ENCODE measurements at places on chromosomes 5 and 9.

GRCh38 chr5:98698359-98698758 is 75.1 kb upstream of the RGMB start:
- DNase-seq, result no peak

GRCh38 chr5:74231697-74232096 is 408.8 kb downstream of the ENC1 start:
- DNase-seq, result no peak

DNA sequence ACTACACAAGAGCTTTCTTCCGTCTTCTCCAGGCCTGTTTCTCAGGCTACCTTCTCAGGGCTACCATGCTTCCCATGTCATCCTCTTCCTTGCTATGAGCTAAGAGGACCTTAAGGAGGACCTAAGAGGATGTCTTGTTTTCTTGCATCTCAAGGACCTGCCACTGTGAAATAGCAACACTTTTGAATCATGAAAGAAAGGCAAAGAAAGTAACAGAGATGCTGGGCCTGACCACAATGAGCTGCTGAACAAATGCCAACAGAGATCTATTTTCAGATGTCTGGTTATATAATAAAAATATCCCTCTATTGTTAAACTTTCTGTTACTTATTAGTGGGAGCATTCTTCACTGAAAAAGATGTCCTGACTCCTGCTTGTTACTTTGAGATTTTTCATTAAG is 36.7 kb upstream of the ANXA1 start:
- DNase-seq, result no peak

DNA sequence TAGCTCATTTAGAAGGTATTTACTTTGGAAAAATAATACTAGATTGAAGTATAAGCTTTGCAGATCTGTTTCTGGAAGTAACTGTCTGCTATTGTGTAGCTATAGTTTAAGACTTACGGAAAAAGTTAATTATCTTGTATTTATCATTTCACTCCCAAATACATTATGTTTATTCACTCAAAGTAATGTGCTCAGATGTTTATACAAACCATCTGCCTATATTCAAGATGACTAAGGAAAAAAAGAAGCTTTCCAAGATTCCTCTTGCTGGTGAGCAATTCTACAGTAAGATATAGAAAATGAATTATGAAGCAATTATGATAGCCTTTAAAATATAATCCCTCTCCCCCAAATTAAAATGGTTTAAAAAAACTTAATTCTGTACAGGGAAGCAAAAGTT is 137.9 kb downstream of the KIAA0825 start:
- DNase-seq, result no peak

GRCh38 chr5:142053426-142054151 is 40.8 kb upstream of the GNPDA1 start:
- peak; percentile 44 for DNase-seq

DNA sequence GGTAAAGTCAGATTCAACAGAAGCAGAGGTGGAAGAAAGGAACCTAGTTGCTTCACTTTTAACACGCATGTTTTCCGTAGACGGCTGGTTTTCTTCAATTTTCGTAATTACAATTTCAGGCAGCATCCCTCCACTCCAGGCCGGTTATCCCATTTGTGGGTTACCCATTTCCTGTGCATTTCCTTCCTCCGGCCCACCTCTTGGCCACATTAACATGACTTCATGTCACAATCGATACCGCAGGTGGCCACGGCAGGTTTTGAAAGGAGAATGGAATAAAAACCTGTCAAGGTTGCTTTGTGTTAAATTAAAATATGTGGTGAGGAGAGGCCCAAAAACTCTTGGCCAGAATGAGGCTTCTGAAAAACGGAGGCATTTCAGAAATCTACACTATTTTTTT is 130.2 kb downstream of the PCSK5 start:
- no peak for DNase-seq

DNA sequence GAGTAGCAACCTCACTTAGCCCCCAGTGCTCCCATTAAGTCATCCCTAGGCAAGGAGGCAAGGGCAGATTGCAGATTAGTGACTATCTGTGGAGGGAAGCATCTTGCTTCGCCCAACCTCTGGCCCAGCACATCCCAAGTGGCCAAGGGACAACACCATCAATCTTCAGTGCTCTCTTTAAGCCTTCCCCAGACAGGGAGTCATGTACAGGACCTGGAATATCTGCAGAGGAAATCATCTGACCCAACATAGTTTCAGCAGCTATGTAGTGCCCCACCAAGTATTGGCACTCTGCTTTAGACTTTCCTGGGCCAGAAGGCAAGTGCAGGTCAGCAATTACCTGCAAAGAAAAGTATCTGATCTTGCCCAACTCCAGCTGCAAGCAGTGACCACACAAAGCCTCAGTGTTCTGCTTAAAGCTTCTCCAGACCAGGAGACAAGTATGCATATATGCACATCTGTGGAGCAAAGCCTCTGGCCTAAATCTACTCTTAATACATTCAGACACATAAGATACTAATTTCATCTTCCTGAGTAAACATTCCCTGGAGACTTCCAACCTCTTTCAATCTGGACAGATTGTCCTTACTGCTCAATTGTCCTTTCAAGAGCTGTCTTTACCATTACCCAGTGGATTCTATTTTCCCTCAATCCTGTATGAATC is 224.8 kb upstream of the VLDLR start:
- DNase-seq, result no peak

GRCh38 chr5:68189171-68189570 is 26.4 kb upstream of the PIK3R1 start:
- DNase-seq, result no peak

DNA sequence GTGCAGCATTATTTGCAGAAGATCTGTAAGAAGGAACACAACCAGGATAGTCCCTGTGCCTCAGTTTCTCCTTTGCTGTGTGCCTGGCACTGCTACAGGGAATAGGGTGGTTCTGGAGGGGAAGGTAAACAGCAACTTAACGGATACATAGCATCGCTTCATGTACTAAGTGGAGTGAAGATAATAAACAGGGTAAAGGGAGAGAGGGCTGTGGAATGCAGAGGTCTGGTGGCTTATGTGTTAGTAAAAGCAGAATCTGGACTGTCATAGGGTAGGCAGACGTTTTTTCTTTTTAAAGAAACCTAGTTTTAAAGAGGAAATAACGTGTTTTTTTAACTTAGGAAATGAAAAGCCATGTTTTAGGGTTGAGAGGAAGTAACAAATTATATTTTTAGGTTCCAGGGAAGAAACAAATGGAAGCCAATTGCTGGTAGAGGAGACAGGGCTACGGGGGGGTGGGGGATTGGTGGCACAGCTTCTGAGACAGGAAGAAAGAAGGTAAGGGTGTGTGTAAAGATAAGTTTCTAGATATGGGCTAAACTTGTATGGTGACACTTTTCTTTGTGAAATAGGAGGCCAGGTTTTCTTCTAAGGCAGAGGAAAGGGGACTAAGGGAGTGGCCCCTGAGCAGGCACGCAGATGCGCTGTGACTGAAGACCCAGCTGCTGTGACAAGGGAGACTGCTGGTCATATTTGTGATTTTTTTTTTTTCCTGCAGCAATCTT is 1.3 kb downstream of the GNG10 start:
- no peak for DNase-seq

DNA sequence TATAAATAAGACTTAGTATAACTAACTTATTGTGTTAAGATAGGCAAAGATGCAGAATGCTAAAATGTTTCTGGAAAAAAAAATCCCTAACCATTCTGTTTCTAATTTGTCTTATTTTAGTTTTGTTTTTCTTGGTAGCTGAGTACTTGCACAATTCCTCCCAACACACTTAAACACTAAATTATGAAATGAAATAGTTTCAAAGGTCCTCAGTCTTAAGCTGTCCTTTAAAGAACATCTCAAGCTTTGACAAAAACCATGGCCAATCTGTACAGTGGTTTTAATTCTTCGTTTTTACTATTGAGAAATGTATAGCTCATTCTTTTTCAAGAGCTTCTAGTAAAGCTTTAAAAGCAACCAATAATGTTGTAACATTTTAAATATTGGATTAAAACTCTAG is 171.5 kb downstream of the EDIL3 start:
- DNase-seq, result no peak

GRCh38 chr5:35029333-35029732 is 18.4 kb downstream of the AGXT2 start:
- DNase-seq, result no peak

DNA sequence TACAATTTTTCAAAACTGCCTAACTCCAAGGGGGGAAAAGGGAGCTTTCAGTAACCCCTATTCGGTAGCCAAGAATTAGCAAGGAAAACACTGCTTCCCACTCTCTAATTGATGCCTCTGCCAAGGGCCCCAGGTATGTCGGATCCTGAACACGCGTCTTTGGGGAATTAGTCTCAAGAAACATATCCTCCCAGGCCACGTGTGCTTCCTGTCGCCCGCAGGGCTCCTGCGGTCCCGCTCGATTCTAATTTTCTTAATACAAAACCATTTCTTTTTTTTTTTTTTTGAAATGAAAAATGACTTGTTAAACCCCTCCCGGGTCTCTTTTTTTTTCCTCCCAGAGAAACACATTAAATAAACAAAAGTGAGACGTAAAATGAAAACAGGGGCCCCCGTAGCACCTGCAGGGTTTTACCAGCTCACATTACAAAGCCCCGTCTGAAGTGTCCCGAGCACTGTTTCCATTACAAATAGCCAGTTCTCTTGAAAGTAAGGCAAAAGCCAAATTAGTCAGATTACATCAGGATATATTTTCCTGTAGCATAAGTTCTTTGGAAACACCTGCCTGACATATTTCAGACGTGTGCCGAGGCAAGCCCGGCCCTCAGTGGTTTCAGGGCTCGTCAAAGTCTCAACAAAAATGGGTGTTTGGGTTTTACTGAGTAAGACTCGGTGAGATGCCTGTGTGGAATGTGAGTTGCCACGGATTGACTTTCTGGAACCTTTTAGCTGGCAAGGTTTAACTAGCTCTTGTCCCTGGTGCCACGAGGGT is 21.5 kb downstream of the SMIM23 start:
- no peak for DNase-seq

DNA sequence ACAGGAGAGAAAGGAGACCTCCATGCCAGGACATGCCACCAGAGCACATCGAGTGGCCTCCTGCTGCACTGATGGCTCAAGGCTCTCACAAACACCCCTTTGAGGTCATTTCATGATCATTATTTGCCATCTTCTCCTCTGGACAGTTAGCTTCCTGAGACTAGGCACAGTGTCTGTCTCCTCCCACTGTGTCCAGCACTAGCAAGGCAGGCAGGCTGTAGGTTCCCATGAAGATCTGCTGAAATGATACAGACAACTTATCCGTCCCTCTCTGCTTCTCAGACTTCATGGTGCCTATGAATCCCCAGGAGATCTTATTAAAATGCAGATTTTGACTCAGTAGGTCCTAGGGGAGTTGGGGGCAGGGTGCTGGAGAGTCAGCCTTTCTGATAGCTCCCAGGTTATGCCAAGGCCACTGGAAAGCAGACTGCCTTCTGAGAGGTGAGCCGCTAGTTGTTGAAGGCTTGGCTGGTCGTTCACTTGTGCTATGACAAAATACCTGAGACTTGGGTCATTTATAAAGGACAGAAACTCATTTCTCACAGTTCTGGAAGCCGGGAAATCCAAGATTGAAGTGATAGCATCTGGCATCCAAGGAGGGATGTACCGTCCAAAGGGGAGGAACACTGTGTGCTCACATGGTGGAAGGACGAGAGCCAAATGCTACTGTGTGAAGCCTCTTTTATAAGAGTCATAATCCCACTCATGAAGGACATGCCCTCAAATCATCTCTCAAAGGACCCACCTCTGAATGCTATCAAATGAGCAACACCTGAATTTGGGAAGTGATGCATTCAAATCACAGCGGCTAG is 183.4 kb downstream of the SPOCK1 start:
- no peak for DNase-seq

DNA sequence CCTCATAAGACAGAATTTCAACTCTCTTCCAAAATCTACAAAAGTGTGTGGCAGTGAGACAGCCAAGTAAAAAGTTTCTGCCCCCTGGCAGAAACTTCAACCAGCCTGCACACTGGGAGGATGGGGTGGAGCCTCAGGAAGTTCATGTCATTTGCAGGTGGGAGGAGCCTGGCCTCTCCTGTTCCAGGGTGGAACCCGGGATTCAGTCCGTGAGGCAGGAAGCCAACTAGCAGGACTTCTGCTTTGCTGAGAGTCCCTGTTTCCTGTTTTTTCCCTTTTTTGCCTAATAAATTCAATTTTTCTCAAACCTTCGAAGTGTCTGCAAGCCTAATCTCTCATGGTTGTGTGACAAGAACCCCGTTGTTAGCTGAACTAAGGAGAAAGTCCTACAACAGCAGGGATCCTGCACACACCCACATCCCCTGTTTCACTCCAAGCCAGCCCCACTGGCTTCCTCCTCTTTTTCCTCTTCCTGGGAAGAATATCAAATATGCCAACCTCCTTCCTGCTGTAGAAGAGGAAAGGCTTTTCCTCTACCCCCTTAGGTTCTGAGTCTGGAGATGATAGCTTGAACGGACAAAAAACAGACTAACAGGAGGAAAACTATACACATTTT is 69.3 kb downstream of the ALDH7A1 start:
- no peak for DNase-seq

DNA sequence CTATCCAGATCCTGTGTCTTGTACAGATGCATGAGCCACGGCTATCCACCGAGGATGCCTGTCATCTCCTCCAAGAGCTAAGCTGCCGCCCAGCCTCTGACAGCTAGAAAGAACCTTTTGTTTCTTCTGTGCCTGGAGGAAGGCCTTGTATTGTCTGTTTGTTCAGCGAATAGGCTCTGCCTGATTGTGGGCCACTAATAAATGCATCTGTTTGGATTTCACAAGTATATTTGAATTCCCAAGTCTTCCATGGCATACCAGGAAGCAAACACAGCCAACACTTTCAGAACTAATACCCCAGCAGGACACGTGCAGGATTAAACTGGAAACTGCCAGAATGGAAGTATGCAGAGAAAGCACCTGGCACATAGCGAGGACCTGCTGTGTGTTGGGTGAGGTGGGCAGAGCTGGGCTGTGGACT is 92.7 kb upstream of the NEURL1B start:
- no peak for DNase-seq

- peak; percentile 88 for DNase-seq
Measured at GRCh38 chr9:4225291-4226028, 74.4 kb downstream of the GLIS3 start.

GRCh38 chr9:95477441-95477840 is 39.3 kb downstream of the PTCH1 start:
- no peak for DNase-seq

- no peak for DNase-seq
Measured at GRCh38 chr9:95107976-95108375, 209.5 kb downstream of the FANCC start.

DNA sequence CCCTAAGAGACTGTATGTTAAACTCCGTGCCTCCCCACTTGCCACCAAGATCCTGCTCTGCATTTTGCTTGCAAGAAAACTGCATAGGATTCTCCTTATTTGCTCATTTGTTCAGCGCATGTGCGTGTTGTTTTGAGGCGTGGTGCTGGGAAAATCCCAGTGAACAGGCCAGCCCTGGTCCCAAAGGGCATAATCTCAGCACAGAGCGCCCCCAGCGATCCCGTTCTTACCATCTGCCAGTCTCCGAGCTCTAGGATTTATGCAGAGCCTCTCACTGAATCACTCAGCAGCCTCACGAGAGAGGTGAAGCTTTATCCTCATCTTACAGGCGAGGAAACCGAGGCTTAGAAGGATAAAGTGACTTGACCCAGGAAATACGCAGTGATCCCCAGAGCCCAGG is 11.5 kb downstream of the PRRX2 start:
- no peak for DNase-seq
